ENCODE measurements at places on chromosomes 1 and 21.
A peak's percentile ranks its signal among the peaks of the same experiment; 100 is the strongest.

- no peak for DNase-seq
Observed at GRCh38 chr1:98422816-98423215, 238.7 kb upstream of the SNX7 start.

GRCh38 chr21:34781526-34781925 lies 112.7 kb downstream of the CLIC6 start:
- no peak for DNase-seq

- no peak for DNase-seq
Observed at GRCh38 chr1:167515461-167515860, 2.9 kb downstream of the CD247 start.

DNA sequence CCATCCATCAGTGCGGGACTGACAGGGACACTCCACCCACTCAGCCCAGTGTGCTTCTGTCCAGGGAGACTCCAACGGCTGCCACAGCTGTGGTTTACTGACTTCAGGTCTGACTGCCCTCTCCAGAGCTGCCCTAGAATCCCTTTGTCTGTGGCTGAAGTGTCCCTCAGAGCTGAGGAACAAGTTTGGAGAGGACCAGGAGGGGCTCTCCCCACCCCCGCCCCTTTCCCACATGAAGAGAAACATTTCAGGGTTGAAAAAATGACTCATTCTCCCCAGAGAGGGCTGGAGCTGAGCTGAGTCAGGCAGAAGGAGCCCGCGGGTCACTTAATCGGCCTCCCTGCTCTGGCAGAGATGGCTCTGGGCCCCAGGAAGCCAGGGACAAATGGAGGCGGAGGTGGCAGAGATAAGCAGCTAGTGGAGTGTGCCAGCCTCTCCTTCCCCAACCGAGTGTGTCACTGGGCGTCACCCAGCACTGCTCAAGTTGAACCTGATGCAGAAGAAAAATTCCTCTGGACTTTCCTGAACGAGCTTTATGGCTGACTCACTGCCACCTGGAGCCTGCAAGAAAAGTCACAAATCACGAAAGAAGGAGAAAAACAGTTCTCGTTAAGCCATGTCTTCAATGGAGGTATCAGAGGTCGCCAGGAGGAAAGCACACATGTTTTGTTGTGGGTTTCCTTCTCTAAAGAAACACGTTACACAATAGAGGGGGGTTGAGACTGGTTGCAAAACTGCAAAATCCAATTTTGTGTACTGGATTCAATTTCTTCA lies 34.3 kb upstream of the ECE1 start:
- peak; percentile 72 for DNase-seq

GRCh38 chr1:173353350-173353749 lies 123.8 kb upstream of the PRDX6 start:
- DNase-seq: no peak

DNA sequence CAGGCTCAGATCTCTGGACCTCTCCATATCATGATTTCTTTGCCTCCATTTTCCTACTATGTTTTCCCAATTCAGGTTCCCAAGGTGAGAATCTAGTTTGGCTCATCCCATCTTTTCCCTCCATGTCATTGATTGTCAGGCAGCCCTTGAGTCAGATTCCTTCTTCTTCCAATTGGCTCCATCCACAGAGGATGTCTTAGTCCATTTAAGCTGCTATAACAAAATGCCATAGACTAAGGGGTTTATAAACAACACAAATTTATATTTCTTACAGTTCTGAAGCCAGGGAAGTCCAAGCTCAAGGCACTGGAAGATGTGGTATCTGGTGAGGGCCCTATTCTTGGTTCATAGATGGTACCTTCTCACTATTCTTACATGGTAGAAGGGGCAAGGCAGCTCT lies 42.8 kb upstream of the SLC2A1 start:
- DNase-seq: no peak

DNA sequence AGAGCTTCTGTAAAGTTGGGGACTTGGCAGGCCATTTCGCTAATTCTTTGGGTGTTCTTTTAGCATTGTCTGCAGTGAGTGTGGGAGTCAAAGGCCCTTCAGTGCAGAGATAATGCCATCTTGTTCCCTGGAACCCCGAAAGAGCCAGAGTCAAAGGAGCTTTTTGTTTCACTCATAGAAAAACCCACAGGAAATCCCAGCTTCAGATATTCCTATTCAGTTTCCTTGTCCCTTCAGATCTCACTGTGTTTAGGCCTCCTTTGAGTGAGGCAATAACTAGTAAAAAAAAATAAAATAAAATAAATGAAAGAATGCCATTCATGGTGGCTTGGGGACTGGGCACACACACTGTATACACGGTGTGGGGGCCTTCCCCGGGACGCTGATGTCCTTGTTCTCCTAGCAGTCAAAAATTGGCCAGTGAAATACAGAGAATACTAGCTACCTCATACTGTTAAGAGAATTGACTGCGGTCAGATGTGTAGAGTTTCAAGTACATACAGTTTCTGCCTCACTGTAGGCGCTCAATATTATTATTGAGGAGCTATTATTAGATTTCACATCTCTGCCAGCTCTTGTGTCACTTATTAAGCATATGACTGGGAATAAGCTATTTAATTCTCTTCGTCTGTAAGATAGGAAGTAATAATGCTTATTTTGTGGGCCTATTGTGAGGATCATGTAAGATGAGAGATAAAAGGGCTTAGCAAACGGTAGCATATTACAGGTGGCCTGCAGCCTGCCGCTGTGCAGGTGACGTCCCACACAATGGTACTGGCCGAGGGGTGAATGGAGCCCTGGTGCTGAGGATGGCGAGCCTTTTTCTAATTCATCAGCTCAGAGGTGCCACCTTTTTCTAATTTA lies 16.7 kb downstream of the DISC1 start:
- DNase-seq: no peak

DNA sequence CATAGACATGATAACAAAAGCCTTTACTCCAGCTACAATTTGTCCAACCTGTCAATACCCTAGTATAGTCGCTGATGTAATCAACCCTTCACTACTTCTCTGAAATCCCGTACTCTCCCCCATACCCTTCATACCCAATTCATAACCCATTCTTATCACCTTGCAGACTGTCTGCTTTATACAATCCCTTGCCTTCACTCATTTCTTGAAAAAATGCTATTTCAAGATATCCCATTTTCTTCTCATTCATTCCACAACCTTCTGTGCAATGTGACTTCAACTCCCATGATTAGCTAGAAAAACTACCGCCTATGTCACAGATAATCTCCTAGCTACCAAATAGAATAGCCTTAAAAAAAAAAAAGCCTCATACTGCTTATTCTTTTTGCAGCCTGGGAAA lies 49.5 kb downstream of the EPS15 start:
- no peak for DNase-seq

DNA sequence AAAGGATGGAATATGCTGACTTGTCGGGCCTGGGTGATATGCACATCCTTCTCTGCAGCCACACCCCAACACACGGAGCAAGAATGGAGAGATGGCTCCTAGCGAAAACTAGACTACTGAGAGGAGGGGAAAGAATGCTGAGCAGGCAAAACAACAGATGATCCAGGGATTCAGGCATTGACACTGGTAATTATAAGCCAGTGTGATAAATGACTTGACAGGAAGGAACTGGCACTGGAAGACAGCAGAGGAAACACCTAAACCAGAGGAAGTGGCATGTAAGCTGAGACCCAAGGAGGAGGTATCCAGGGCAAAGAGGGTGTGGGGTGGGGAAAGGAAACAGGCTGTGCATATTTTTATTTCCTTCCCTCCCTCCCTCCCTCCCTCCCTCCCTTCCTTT lies 31.7 kb upstream of the KHDRBS1 start:
- no peak for DNase-seq

DNA sequence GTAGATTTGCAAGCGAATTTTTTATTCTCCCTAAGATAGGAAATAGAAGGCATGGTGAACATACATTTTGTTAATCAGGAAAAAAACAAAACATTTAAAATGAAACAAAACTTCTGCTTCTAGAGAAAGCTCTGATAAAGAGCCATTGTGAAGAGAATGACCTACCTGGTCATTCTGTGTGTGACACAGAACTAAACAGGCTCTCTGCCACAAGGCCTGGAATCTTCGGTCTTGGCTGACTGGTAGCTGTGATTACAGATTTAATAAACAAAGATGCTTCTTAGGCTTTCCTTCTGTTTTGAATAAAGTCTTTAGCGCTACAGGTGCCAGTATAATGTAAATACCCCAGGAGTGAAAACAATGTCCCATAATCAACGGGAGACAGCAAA lies 22.1 kb downstream of the SLC35D1 start:
- no peak for DNase-seq

DNA sequence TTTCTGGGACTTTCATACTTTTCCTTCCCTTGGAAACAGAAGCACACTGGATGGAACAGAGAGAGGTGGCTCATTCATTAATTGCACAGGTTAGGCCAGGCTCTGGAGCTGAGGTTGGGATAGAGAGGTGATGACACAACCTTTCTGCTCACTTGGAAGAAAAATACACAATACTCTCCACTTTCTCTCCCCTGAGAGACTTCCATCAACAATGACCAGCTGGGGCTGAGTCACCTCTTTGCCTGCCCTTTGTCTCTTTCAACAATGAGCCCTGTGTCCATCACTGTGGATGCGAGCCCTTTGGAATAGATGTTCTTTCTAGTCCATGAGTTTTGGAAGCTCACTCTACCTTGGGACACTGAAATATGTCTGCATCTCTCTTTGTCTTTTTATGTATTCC lies 43.1 kb downstream of the ATP2B4 start:
- no peak for DNase-seq

GRCh38 chr1:119361620-119362344 lies 6.8 kb upstream of the HAO2 start:
- DNase-seq: no peak

DNA sequence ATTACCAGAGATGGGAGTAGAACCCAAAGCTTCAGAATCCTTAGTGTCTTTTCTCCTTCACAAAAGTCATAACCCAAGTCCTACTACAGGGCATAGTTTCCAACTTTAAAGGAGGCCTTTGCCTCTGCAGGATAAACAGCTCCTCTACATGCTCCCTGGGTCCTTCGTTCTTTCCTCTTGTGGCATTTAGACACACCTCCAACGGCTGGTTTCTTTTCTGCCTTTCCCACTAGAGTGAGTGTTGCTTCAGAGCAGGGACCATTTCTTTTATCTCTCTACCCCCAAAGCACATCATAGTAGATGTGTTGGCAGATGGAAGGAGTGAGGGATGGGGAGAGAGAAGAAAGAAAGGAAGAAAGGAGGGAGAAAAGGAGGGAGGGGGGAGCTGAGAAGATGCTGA lies 144.7 kb upstream of the SPATA6 start:
- DNase-seq: no peak

- no peak for DNase-seq
Observed at GRCh38 chr1:108817016-108817415, 39.9 kb downstream of the AKNAD1 start.

GRCh38 chr1:41713141-41713540 lies 205.6 kb downstream of the HIVEP3 start:
- DNase-seq: no peak

GRCh38 chr1:63200676-63201075 lies 121.7 kb upstream of the FOXD3 start:
- no peak for DNase-seq

DNA sequence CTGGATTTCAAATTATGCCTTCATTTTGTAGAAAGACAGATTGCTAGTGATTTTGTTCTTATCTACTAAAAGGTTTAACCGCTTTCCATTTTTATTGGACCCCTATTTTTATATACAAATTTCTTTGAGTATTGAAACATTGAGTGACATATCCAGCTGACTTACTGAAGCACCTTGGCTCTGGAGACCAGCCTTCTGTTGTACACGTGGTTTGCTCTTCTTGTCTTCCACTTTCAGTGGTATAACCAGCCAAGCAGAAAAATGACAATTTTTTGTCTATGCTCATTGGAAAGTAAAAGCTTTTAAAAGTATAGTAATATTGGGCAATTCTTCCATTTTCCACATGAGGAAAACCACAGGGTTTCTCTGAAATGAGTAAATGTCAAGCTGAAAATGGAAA lies 4.4 kb downstream of the F13B start:
- DNase-seq: no peak

- DNase-seq: no peak
Observed at GRCh38 chr1:47382399-47382983, 33.6 kb upstream of the FOXE3 start.

DNA sequence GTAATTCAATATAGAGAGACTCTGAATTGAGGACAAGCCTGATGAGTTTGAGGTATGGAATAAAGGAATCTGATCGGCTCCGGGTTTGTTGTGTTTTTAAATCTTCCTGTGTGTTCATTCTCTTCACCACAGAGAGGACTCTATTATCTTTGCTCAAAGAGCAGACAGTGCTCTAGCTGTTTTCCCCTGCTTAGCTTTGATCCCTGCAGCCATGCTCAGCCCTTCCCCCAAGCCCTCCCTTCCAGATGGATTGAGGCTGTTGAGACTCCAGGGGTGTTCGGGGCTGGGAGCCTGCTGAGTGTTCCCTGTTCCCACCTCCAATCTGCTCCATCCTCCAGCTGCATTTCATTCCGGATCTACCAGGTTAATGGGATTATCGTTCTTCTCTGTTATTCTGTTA lies 74.2 kb upstream of the CXADR start:
- no peak for DNase-seq

DNA sequence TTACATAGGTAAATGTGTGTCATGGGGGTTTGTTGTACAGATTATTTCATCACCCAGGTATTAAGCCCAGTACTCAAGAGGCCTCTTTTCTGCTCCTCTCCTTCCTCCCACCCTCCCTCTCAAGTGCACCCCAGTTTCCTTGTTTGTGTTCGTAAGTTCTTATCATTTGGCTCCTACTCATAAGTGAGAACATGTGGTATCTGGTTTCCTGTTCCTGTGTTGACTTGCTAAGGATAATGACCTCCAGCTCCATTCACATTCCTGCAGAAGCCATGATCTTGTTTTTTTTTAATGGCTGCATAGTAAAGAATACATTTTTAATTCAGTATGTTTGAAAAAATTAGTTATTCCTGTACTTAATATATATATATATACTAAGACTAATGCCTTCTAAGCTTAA lies 107.7 kb downstream of the CLDN17 start:
- DNase-seq: no peak

GRCh38 chr1:209884665-209885117 lies 53.3 kb upstream of the SYT14 start:
- DNase-seq: peak; percentile 92

DNA sequence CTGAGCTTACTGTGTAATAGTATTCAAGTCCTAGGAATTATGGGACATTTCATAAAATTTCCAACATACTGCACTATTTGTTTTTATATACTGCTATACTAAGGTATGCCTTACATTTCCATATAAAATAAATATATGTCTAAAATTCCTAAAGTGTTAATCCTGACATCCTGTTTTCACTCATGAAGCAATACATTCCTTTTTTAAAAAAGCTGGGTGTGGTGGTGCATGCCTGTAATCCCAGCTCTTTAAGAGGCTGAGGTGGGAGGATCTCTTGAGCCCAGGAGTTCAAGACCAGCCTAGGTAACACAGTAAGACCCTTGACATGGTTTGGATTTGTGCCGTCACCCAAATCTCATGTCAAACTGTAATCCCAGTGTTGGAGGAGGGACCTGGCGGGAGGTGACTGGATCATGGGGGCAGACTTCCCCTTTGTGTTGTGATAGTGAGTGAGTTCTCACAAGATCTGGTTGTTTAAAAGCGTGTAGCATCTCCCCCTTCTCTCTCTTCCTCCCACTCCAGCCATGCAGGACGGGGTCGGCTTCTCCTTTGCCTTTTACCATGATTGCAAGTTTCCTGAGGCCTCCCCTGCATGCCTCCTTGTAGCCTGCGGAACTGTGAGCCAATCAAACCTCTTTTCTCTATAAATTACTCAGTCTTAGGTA lies 5.8 kb downstream of the CDC42BPA start:
- DNase-seq: no peak

GRCh38 chr1:19800076-19800804 lies 524 bp upstream of the TMCO4 start:
- DNase-seq: peak; percentile 87
